Peyer's patch (tissue), 4 donors: ENCODE measurements at places on chromosomes 2 and 18.
A peak's percentile ranks its signal among the peaks of the same experiment; 100 is the strongest.

DNA sequence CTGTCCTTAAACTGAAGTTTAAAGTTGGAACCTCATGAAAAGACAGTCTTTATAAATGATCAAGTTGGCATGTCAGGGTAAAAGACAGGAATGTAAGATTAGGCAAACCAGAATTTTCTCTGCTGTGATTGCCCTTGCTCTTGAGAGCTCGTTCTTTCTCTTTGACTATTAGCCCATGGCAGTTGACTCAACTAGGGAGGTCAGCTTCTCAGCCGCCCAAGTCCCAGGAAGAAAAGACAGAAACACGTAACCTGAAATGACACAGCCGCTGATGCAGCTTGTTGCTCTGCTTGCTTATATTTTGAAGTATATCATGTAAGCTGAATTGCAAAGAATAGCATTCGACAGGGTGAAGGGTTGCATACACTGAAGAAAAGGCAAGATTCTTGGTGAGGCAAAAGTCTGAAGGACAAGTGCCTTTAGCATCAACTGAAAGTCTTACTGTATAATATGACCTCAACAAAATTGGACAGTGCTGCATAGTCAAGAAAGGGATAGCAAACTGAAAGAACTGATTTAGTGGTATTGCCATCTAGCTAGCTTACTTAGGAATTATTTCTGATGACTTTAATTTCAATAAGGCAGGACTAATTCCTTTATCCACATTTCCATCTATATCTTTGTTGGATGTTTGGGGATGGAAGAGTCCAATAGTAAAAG is 54.7 kb downstream of the ARHGAP15 start:
- no peak overlapping the region for H3K4me3 ChIP-seq
- no peaks in the 10 kb centered on the region for H3K27me3 ChIP-seq
- no peaks in the 10 kb centered on the region for H3K36me3 ChIP-seq
- H3K4me1 ChIP-seq = no peaks in the 10 kb centered on the region
- no peak overlapping the region for H3K27ac ChIP-seq

DNA sequence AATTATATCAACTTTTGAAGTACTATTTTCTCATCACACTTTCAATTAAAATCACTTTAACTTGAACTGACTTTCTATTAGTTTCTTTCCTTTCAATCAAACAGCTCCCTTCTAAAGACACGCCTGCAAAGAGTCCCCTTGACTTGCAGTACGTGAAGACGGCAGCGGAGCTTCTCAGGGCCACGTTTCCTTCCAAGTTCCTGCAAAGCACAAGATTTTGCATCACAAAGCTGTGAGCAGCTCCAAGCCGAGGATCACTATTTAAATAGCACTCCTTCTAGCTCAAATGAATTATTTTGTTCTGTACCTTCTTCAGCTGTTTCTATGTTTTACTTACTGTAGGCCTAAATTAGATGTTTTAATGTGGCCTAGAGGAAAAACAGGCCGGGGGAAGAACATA is 30.8 kb downstream of the SH3YL1 start:
- H3K4me3 ChIP-seq = no peak overlapping the region
- no peaks in the 10 kb centered on the region for H3K27me3 ChIP-seq
- DNase-seq = no peak
- H3K36me3 ChIP-seq = peaks cover 24% of the 10 kb centered on the region
- no peak overlapping the region for H3K27ac ChIP-seq

DNA sequence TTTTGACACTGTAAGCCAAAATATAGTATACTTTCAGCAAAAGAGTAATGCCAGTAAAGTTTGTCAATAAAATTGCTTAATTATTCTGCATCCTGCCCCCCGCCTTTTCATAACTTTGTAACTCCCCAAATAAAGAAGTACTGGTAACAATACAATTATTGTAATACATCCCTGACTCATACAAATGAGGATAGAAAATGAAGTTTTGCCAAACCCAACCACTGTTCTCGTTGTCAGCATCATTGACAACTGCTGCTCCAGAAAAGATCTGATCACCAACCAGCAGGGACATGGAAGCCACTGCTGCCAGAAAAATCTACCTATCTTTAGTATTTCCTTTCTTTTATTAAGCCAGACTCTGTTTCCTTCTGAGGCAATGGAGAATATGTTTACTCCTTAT is 27.1 kb downstream of the SCN3A start:
- DNase-seq = no peak
- H3K36me3 ChIP-seq = no peaks in the 10 kb centered on the region
- H3K4me1 ChIP-seq = no peaks in the 10 kb centered on the region
- no peak overlapping the region for H3K27ac ChIP-seq
- no peak overlapping the region for H3K4me3 ChIP-seq

- peak; percentile 39 for DNase-seq
- no peaks in the 10 kb centered on the region for H3K4me1 ChIP-seq
- peak overlapping the region; percentile 70 for H3K4me3 ChIP-seq
- no peaks in the 10 kb centered on the region for H3K27me3 ChIP-seq
Observed at GRCh38 chr18:12946549-12947284, 1.1 kb upstream of the SEH1L start.

DNA sequence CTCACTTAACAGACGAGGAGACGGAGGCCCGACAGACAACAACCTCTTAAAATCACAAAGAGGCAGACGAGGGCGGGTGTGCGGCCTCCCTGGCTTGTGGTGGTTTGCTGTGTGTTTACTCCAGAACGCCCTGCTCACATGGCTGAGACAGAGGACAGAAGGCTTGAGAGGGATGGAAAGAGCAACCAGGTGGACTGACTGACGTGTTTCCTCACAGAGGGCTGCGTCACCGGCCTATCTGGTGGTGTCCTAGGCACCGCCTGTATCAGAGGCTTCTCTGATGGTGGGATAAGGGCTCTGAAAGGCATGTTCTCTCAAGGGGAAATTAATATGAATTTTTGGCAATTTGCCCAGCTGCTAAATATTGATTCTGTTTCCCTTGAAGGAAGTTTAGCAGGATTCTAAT is 47.0 kb upstream of the RALBP1 start:
- no peaks in the 10 kb centered on the region for H3K4me1 ChIP-seq
- no peaks in the 10 kb centered on the region for H3K36me3 ChIP-seq
- no peak overlapping the region for H3K27ac ChIP-seq
- no peak overlapping the region for H3K4me3 ChIP-seq

GRCh38 chr18:29749704-29750103 is 1292.8 kb downstream of the DSC3 start:
- H3K4me3 ChIP-seq = no peak overlapping the region
- H3K27ac ChIP-seq = no peak overlapping the region
- H3K36me3 ChIP-seq = no peaks in the 10 kb centered on the region
